ENCODE measurements at places on chromosomes 7 and 10. TPM values are rescaled to one million over a fixed set of nuclear protein-coding genes. Genes with fewer than 3 reads are reported as not detected.

DGKI gene
- 0.71 TPM for total RNA-seq

DNA sequence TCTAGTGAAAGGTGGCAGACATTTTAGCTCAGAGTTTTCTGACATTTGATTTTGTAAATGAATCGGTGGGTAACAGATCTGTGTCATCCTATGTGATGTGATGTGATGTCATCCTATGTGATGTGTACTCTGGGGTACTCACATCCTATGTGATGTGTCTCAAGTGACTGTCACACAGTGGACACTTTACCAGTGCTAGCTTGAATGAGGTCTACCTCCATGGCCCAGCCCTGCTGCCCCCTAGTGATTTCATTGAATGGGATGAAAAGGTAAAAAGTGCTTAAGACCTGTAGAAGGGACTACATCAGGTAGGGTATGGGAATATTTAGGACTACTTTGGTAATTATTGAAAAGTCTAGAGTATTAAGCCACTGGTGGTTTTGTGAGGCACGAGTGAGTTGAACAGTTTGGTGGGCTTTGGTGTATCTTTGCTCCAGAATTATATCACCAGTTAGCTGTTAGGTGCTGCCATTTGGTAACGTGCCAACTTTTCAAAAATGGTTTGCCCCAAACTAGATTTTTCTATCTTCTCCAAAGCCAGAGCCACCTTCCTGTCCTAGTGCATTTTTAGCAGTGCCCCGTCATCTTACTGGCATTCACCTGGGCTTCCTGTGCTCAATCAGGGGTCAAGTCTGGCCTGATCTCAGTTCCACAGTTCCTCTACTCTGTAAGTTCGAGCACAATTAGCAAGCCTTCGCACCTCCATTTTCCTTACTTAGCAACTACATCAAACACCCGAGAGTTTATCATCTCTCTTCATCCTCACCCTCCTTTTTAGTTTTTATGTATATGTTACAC lies 9.7 kb downstream of the EIF4H start:
- H3K4me1 ChIP-seq: no peaks in the 10 kb centered on the region
- H3K27ac ChIP-seq: no peak overlapping the region
- no peak overlapping the region for H3K4me3 ChIP-seq
- H3K27me3 ChIP-seq: no peaks in the 10 kb centered on the region

DNA sequence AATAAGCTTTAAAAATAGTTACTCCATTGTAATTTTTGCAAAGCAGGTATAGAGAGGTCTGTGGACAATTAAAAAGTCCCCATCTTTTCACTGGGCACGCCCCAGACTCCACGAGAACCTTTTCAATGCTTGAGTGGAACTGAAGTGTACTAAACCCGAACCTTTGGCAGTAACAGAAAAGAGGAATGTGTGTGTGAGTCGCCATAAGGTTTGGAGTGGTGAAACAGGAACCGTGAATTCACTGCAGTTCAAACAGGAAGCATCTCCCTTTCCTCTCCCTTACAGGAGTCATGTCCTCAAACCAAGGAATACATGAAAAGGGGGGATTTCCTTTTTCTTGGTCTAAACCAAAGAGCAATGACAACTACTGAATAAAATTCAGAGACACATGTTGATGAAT lies 23.2 kb downstream of the NDUFB2 start:
- H3K36me3 ChIP-seq: no peaks in the 10 kb centered on the region
- no peak overlapping the region for H3K27ac ChIP-seq
- DNase-seq: no peak
- no peak overlapping the region for H3K4me3 ChIP-seq
- no peaks in the 10 kb centered on the region for H3K27me3 ChIP-seq

DNA sequence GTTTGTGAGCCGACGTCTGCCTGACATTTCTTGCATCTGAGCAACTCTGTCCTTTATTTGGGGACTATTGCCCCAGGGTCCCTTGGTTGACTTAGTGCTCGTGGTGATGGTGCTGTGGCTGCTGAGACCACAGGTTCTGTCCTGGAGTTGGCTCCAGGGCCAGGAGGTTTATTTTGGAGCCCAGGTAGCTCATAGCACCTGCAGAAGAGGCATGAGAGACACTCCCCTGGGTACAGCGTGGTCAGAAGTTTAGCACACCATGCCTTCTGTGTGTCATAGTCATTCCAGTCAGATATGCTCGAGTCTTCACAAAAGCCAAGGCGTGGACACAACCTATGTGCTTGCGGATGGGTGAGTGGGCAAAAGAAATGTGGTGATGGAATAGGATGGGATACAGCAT lies 496.9 kb downstream of the TCERG1L start:
- no peak overlapping the region for H3K27ac ChIP-seq
- H3K27me3 ChIP-seq: no peaks in the 10 kb centered on the region
- no peak overlapping the region for H3K4me3 ChIP-seq
- H3K4me1 ChIP-seq: peaks cover 14% of the 10 kb centered on the region
- no peaks in the 10 kb centered on the region for H3K36me3 ChIP-seq
- no peak for DNase-seq

CPA4 gene
- not detected for total RNA-seq

- H3K4me1 ChIP-seq: no peaks in the 10 kb centered on the region
- H3K27ac ChIP-seq: no peak overlapping the region
- no peak for DNase-seq
- no peaks in the 10 kb centered on the region for H3K27me3 ChIP-seq
Observed at GRCh38 chr10:121300723-121301122, 297.5 kb downstream of the FGFR2 start.

- H3K36me3 ChIP-seq: no peaks in the 10 kb centered on the region
- H3K27ac ChIP-seq: no peak overlapping the region
- no peak for DNase-seq
- no peaks in the 10 kb centered on the region for H3K4me1 ChIP-seq
- H3K4me3 ChIP-seq: no peak overlapping the region
Observed at GRCh38 chr10:49165821-49166483, 22.2 kb downstream of the TMEM273 start.

HTR7 gene
- 26.9 TPM for total RNA-seq

DNA sequence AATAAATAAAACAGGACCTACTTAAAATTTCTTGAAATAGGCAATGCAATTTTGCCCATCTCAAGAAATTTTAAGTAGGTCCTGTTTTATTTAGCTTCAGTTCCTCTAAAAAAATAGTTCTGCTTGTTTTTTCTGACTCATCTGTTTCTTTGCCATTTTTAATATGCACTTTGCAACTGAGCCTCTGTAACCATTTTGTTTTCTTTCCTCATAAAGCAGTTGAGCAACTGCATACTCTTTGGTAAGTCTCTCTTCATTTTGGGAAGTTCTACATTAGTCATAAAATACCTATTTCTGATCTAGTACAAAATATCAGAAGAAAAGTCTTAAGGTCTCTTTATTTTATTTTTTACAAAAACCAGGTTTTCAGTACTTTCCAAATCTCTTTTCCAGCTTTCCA lies 18.0 kb downstream of the TAS2R40 start:
- no peak overlapping the region for H3K27ac ChIP-seq
- no peak for DNase-seq
- H3K27me3 ChIP-seq: no peaks in the 10 kb centered on the region
- H3K4me3 ChIP-seq: no peak overlapping the region
- no peaks in the 10 kb centered on the region for H3K36me3 ChIP-seq

DNA sequence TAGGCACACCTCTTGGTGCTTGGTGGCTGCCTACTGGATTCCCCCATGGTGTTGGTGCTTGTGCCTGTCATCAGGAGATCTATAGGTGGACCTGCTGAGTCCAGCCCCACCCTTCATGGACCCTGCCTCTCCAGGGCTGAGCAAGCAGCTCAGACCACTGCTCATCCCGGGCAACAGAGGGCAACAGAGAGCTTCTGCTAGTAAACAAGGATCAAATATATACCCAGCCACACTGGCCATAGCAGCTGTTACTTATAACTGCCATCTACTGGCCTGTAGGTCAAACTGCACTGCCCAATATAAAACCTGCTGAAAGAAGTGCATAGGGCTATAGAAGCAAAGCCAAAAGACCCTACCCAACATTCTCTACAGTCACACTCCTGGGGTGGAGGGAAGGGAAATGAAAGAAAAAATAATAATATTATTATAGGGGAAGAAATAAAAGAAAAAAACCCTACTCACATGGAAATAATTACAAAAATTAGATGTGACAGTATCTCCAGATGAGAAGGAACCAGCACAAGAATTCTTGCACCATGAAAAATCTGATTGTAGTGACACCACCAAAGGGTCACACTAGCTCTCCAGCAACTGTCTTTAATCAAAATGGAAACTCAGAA lies 54.9 kb upstream of the ZNF800 start:
- no peak overlapping the region for H3K4me3 ChIP-seq
- no peak overlapping the region for H3K27ac ChIP-seq
- no peaks in the 10 kb centered on the region for H3K27me3 ChIP-seq
- H3K4me1 ChIP-seq: no peaks in the 10 kb centered on the region

DNA sequence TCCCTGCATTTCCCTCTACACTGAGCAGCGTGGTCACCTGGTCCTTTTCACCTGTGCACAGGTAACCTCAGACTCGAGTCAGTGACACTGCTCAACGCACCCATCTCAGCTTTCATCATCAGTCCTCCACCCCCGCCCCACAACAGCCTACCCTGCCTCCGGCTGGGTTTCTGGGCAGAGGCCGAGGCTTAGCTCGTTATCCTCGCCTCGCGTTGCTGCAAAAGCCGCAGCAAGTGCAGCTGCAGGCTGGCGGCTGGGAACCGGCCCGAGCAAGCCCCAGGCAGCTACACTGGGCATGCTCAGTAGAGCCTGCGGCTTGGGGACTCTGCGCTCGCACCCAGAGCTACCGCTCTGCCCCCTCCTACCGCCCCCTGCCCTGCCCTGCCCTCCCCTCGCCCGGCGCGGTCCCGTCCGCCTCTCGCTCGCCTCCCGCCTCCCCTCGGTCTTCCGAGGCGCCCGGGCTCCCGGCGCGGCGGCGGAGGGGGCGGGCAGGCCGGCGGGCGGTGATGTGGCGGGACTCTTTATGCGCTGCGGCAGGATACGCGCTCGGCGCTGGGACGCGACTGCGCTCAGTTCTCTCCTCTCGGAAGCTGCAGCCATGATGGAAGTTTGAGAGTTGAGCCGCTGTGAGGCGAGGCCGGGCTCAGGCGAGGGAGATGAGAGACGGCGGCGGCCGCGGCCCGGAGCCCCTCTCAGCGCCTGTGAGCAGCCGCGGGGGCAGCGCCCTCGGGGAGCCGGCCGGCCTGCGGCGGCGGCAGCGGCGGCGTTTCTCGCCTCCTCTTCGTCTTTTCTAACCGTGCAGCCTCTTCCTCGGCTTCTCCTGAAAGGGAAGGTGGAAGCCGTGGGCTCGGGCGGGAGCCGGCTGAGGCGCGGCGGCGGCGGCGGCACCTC lies at the start of the genes KLLN and PTEN:
KLLN (minus strand) TSS at position 481 of the 891 bp plus-strand sequence. CDS start 1,046 bp downstream, outside the sequence.
PTEN (plus strand) TSS at position 573 of the 891 bp plus-strand sequence. CDS start 845 bp downstream, outside the sequence.
- H3K4me3 ChIP-seq: peak within 1 kb of the TSS; percentile 83
- H3K27ac ChIP-seq: peak within 1 kb of the TSS; percentile 92
- H3K36me3 ChIP-seq: no peaks in the 10 kb centered on the region
- no peak for DNase-seq
- no peaks in the 10 kb centered on the region for H3K4me1 ChIP-seq

All from H1 (cell line).